Activated B cell treated with CpG ODN at 0.5 μM for 24 hours (primary cell): ENCODE measurements at places on chromosomes 12 and 14. TPM values are rescaled to one million over a fixed set of nuclear protein-coding genes. Genes with fewer than 3 reads are reported as not detected.

- peak; percentile 37 for DNase-seq
Observed at GRCh38 chr14:90697577-90698206, 118.5 kb downstream of the TTC7B start.

GRCh38 chr12:11653215-11653753, 3.8 kb downstream of the ETV6 start:
- no peak for DNase-seq

- DNase-seq = no peak
Observed at GRCh38 chr12:11856971-11857370, 207.5 kb downstream of the ETV6 start.

Gene DPY19L2
- 0.69 and 0.73 TPM in 2 replicates for total RNA-seq

Gene NFYB
- 17.0 and 17.1 TPM in 2 replicates for total RNA-seq

GRCh38 chr14:26097852-26098251, 500.0 kb downstream of the NOVA1 start:
- no peak for DNase-seq

Gene NGB
- not detected in 2 replicates for total RNA-seq

Gene P2RX2
- not detected in 2 replicates for total RNA-seq

GRCh38 chr12:52390739-52391617, 5.5 kb upstream of the KRT84 start:
- DNase-seq = no peak

DNA sequence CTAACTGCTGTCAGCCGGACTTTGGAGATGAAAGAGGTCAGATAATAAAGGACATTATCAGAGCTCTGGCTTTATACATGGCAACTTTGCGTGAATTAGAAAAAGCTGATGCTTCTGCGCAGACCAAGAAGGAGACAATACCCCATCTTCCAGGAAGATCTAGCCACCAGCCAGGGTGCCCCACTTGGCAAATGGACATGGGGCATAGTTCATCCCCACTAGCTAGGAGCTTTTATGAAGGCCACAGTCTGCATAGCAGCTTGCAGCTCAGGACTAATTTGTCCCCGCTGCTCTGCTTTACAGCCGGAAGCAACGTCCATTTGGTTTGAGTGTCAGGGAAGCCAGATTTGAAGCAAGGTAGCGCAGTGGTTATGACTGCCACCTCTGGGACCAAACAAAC, 101.0 kb downstream of the TMEM132C start:
- no peak for DNase-seq

Gene IL22
- total RNA-seq = not detected in 2 replicates

Gene SLC7A7
- 30.8 and 33.7 TPM in 2 replicates for total RNA-seq

Gene RAPGEF3
- total RNA-seq = 2.7 and 5.0 TPM in 2 replicates

GRCh38 chr14:100321473-100322137, 1.5 kb upstream of the SLC25A47 start:
- no peak for DNase-seq

Gene GNS
- 16.3 and 17.7 TPM in 2 replicates for total RNA-seq

Gene RFLNA
- total RNA-seq = not detected in 2 replicates

Gene ARHGAP5
- total RNA-seq = 51.6 and 54.4 TPM in 2 replicates

- no peak for DNase-seq
Observed at GRCh38 chr12:15963271-15963670, 52.1 kb downstream of the DERA start.

- no peak for DNase-seq
Observed at GRCh38 chr12:101436136-101436535, 28.6 kb upstream of the ARL1 start.

DNA sequence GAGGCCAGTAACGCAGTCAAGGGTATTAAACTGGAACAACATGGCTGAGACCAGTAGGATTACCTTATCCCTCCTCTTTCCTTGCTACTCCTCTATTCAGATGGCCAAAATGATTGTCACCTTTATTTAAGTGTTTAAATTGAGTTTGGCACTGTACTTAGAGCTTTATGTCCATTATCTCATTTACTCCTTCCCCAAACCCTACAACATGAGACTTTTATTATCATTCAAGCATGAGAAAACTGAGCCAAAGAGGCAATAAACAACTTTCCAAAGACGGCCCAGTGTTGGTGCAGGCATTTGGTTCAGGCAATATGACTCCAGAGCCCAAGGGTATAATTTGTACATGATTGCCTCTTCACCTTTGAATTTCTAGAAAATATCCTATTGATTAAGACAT, 370.9 kb upstream of the KITLG start:
- DNase-seq = no peak

GRCh38 chr14:76498976-76499375, 123.0 kb downstream of the ESRRB start:
- no peak for DNase-seq
